ENCODE measurements at places on chromosomes 11 and 22.

- DNase-seq: no peak
These were observed 5.0 kb downstream of the SEZ6L start for GRCh38 chr22:26174280-26174679.

DNA sequence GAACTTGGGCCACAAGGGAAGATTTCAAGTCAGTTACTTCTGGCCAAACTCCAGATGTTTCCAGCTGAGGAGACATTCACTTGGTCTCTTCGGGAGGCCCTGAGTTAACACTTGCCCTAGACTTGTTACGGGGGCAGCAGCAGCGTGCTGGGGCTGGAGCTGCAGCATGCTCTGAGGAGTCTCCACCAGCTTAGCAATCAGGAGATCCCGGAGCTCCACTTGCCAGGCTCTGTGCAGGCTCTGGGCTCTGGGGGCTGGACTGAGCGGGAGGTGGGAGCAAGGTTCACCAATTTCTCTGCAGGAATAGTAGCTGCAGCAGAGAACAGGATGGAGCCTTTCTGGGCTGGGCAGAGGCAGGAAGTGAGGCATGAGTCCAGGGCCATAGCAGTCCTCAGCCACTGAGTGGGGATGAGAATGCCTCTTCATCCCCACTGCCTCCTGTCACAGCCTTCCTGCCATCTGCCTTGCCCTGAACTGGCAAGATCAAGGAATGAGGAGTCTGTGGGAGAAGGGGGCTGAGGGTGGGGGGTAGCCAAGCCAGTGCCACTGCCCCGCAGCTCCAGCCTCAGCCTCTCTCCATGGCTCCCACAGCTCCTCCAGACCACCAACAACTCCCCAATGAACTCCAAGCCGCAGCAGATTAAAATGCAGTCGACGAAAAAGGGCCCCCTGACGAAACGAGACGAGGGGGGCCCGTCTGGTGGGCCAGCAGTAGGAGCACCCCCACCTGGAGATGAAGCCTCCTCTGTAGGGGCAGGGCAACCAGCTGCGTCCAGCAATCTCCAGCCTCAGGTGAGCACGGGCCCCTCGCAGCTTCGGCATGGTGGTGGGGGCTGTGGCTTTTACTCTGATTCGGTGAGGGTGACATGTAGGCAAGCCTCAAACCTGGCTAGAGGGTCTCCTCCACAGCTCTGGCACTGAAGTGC, 23.4 kb downstream of the GTPBP1 start:
- DNase-seq: no peak

DNA sequence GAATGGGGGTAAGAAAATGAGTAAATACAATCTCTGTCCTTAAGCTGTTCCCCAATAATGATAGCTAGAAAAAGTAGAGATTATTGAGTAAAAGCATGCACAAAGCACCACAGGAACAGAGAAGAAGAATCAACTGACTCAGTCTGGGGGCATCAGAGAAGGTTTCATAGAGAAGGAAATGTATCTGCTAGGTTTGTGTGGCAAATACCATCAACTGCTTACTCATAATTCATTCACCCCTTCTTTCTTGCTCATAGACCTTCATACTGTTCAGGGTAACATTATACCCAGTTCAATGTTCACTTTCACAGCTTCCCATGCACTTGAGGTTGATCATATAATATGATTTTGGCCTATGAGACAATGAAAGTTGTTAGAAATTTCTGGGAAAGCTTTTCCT, 85.2 kb upstream of the SCUBE2 start:
- DNase-seq: no peak

DNA sequence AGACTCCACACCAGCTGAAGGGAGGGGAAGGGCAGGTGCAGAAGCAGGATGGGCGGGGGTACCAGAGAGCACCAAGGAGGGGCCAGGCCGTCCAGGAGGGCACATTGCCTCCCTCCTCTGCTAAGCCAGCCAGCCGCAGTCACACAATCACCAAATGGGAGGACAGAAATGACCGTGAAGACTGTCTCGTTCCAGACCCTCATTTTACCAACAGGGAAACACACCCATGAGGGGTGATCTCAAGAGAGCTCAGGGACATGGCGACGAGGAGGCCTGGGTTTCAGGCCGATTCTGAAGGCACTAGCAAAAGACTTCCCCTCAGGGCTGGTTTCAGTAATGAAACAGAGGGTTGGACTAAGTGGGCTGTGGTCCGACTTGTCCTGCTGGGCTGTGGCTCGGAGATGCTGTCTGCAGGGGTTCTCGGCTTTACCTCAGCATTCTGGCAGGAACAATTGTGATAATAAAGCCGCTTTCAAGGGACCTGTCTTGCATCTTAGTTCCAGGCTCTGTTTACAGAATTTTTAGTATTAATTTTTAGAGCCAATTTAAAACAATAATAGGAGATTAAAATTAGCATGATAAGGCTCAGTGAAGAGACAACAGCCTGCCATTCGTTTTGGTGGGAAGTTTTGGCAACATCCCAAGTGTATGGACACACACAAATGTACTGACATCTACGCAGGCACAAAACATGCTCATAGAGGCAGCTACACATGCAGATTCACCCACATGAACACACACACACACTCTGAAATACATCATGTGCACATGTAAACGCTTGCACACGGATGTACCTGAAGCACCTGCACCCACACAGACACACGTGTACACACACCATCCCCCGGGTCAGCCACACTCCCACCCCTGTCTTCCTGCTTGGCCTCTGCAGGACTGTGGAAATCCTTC, 2.0 kb upstream of the B3GAT1 start:
- no peak for DNase-seq

DNA sequence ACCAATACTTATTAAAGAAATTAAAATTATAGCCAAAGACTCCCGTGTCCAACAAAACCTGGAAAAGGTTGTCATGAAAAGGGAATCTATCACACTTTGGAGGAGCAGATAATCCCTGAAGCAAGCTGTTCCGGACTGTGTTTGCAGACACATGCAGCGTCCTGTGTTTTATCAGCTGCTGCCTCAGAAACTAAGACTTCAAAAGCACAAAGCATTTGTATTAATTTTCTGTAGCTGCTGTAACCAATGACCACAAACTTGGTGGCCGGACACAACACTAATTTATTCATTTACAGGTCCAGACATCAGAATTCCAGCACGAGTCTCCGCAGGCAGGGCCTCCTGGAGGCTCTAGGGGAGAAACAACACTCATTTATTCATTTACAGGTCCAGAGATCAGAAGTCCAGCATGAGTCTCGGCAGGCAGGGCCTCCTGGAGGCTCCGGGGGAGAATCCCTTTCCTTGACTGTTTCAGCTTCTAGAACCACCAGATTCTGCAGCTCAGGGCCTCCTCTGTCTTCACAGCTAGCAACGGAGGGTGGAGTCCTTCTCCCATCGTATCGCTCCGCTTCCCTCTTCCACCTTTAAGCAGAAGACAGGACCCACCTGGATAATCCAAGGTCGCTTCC, 465.3 kb downstream of the BRD1 start:
- DNase-seq: no peak

- DNase-seq: no peak
These were observed 24.7 kb downstream of the GNAZ start for GRCh38 chr22:23094695-23095681.

DNA sequence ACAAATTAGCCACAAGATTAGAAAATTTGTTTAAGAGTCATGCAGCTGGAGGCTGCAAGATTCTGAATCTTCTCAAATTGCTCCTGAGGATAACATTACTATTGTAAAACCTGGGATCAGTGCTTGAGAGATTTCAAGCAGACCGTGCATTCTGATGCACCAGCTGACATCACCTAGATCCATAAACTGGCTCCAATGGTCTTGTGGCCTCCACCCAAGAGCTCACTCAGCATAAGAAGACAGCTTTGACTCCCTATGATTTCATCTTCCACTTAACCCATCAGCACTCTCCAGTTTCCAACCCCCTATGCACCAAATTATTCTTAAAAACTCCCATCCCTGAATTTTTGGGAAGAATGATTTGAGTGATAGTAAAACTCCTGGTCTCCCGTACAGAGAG, 1007.9 kb upstream of the TENM4 start:
- DNase-seq: no peak

DNA sequence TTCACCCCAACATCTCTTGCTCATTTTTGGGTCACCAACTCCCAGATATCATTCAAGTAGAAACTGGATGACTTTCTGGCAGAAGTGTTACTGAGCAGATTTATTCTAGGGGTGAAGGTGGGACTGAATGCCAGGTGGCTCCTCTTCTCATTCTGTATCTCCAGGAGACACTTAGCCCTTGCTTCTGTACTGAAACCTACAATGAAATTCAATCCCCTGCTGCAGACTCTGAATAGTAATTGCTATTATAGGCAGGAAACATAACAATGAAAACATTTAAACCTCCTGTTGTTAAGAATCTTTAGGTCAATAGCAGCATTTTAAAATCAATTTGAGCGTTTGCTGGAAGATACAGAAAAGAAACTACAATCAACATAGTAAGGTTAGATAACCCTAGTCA, 879.4 kb upstream of the TENM4 start:
- no peak for DNase-seq

Data from stimulated activated CD4-positive, alpha-beta T cell treated with anti-CD3 and anti-CD28 coated beads, Interleukin-12 subunit alpha, Interleukin-12 subunit beta, amount 100 ng/mL, for 4 hours (primary cell).